Hepatocyte (in vitro differentiated cells): ENCODE measurements at places on chromosomes 1 and 21. TPM values are rescaled to one million over a fixed set of nuclear protein-coding genes. Genes with fewer than 3 reads are reported as not detected.

Gene CAMK1G
- total RNA-seq = 1.0 and 1.1 TPM in 2 replicates

DNA sequence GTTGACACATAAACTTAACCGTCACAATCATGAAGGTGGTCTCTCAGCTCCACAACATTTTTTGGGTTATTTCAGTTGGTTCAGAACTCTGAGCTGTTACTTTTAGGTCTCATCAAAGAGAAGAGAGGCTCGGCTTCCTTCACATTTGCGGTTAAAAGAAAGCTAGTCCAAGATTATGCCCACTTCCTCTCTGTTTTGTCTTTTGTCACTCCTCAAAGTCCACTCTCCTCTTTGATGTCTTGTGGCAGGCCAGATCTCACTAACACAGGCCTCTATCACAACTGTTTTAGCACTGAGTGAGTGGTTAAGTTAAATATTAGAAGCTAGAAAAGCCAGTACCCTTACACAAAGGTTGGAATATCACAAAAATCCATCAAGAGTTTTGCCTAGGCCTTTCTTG, 195.7 kb downstream of the FCRL5 start:
- H3K36me3 ChIP-seq = no peaks in the 10 kb centered on the region
- H3K4me1 ChIP-seq = no peaks in the 10 kb centered on the region
- no peak overlapping the region for H3K4me3 ChIP-seq

GRCh38 chr1:101706366-101706765, 290.4 kb downstream of the OLFM3 start:
- DNase-seq = no peak
- no peak overlapping the region for H3K27ac ChIP-seq
- no peaks in the 10 kb centered on the region for H3K27me3 ChIP-seq
- H3K4me1 ChIP-seq = no peaks in the 10 kb centered on the region

GRCh38 chr1:97119260-97120158, 397.9 kb downstream of the PTBP2 start:
- no peak overlapping the region for H3K4me3 ChIP-seq
- no peak overlapping the region for H3K27ac ChIP-seq
- no peaks in the 10 kb centered on the region for H3K36me3 ChIP-seq
- no peak for DNase-seq
- no peaks in the 10 kb centered on the region for H3K4me1 ChIP-seq

DNA sequence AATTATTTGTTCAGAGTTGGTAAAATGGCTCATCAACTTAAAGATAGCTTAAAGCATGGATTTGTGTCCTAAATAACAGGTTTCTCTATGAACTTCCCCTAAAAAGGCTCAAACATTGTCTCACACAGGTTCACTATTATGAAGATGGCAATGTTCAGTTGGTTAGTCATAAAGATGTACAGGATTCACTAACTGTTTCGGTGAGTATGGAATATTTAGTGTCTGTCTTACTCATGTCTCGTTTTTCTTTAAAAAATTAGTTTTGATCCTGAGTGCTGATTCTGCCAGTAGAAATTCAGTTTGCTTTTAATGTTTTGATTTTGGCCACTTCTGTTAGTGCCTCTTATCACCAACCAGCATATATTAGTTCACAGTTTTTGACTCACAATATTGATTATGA, 7.5 kb upstream of the MOV10 start:
- H3K4me1 ChIP-seq = no peaks in the 10 kb centered on the region
- H3K4me3 ChIP-seq = no peak overlapping the region
- DNase-seq = no peak
- H3K27me3 ChIP-seq = no peaks in the 10 kb centered on the region

GRCh38 chr1:198788561-198789064, 149.8 kb downstream of the PTPRC start:
- no peak overlapping the region for H3K4me3 ChIP-seq
- peak; percentile 34 for DNase-seq
- no peak overlapping the region for H3K27ac ChIP-seq

GRCh38 chr1:149844650-149845255, 54.6 kb upstream of the BOLA1 start:
- no peaks in the 10 kb centered on the region for H3K27me3 ChIP-seq
- H3K4me3 ChIP-seq = peak overlapping the region; percentile 91
- H3K36me3 ChIP-seq = no peaks in the 10 kb centered on the region
- no peak for DNase-seq
- H3K4me1 ChIP-seq = peaks cover 47% of the 10 kb centered on the region

Gene C1orf115
- 46.4 and 49.2 TPM in 2 replicates for total RNA-seq

DNA sequence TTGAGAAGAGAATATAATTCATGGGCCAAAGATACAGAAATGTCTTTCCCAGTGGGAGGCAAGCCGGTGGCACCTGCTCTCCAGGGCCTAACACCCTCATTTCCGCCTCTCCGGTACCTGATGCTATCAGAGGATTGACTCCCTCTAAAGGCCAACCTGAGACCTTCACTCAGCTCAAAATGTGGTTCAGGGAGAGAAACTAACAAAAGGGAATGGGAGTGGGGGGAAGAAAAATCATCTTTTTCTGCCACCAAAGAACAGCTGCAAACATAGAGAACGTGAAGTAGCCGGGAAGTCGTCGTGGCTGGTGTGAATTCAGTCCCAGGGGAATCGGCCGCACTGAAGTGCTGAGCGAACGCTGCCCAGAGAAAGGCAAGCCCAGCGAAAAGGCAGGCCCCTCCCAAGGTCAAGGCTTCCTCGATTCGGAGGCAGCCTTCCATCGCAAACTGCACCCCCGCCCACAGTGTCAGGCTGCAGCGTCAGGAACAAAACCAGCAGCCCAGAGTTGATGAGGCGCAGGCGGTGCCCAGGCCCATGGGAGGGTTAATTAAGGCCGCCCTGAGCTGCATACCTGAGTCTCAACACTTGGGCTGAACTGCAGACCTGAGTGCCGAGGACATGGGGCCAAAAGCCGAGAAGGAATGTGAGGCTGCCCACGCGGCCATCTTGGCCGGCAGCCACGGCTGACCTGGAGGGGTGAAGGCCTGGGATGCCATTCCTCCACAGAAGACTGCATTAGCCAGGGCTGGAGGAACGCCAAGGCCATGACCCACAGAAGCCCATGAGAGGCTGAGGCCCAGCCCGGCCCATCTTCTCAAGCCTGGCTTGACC, 160.2 kb downstream of the PSMG1 start:
- no peaks in the 10 kb centered on the region for H3K27me3 ChIP-seq
- no peaks in the 10 kb centered on the region for H3K36me3 ChIP-seq
- no peak for DNase-seq
- H3K27ac ChIP-seq = no peak overlapping the region

- H3K27me3 ChIP-seq = no peaks in the 10 kb centered on the region
- no peak overlapping the region for H3K4me3 ChIP-seq
- no peaks in the 10 kb centered on the region for H3K4me1 ChIP-seq
- H3K27ac ChIP-seq = no peak overlapping the region
- no peaks in the 10 kb centered on the region for H3K36me3 ChIP-seq
Observed at GRCh38 chr1:218763538-218763937, 410.1 kb upstream of the LYPLAL1 start.

GRCh38 chr21:31386006-31386405, 41.9 kb upstream of the TIAM1 start:
- no peak overlapping the region for H3K27ac ChIP-seq
- H3K4me3 ChIP-seq = no peak overlapping the region
- H3K4me1 ChIP-seq = no peaks in the 10 kb centered on the region
- H3K27me3 ChIP-seq = no peaks in the 10 kb centered on the region
- no peaks in the 10 kb centered on the region for H3K36me3 ChIP-seq
- DNase-seq = no peak

DNA sequence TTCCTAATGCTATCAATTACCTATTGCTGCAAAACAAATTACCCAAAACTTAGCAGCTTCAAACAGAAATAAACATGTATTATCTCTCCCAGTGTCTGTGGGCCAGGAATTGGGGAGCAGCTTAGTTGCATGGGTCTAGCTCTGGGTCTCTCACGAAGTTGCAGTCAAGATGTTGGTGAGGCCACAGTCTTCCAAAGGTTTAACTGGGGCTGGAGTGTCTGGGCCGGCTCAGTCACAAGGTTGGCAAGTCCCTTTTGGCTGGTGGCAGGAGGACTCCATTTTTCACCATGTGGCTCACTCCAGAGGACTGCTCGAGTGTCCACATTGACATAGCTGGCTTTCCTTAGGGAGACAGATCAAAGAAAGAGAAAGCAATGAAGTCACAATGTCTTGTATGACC, 5.0 kb upstream of the LRP8 start:
- H3K4me1 ChIP-seq = no peaks in the 10 kb centered on the region
- H3K27ac ChIP-seq = no peak overlapping the region
- DNase-seq = no peak
- H3K36me3 ChIP-seq = no peaks in the 10 kb centered on the region
- no peak overlapping the region for H3K4me3 ChIP-seq
- peaks cover 6% of the 10 kb centered on the region for H3K27me3 ChIP-seq
